Right renal pelvis (tissue), 4 donors: ENCODE measurements at places on chromosomes 7 and 10. TPM values are rescaled to one million over a fixed set of nuclear protein-coding genes. Genes with fewer than 3 reads are reported as not detected.

The FXYD4 gene
- not detected for polyA plus RNA-seq

The H2BK1 gene
- not detected for polyA plus RNA-seq

The METTL2B gene
- polyA plus RNA-seq = 28.4 TPM

The TBC1D12 gene
- 23.6 TPM for polyA plus RNA-seq

DNA sequence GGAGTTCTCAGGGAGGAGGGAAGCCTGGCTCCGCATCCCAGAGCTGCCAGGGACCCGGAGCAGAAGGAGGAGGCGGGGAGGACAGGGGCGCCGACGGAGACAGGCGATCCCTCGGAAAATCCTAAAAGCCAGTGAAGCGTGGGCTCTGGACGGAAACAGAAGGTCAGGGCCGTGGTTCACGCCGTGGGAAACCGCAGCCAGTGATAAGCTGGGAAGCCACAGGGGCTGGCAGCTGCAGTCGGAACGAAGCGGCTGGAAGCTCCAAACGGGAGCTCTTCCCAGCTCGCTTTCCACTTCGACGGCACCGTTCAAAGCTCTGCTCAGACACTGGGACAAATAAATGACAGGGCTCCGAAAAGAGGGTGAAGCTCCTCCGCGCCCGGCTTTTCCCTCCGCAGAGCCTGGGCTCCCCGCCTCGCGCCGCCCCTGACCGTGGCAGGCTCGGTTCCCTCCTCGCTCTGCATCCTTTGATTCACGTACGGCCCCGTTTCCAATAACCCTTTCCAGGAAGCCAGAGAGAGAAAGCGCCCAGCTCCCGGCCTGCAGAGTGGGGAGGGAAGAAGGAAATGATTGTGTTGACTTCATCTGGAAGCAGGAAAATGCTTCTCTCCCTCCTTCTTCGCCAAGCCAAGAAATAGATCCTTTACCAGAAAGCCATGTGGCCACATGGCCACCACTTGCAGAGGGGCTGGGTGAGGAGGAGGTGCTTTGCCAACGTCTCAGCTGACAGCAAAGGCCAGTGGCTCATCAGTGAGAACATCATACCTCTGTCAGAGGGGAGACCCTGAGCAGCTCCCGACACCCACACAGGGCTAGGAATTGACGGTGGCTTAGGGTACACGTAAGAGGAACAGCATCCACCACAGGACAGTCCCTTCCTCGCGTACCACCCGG is 57.4 kb downstream of the ADRB1 start:
- DNase-seq = peak; percentile 18

GRCh38 chr10:23522345-23522744 is 83.5 kb downstream of the OTUD1 start:
- no peak for DNase-seq

DNA sequence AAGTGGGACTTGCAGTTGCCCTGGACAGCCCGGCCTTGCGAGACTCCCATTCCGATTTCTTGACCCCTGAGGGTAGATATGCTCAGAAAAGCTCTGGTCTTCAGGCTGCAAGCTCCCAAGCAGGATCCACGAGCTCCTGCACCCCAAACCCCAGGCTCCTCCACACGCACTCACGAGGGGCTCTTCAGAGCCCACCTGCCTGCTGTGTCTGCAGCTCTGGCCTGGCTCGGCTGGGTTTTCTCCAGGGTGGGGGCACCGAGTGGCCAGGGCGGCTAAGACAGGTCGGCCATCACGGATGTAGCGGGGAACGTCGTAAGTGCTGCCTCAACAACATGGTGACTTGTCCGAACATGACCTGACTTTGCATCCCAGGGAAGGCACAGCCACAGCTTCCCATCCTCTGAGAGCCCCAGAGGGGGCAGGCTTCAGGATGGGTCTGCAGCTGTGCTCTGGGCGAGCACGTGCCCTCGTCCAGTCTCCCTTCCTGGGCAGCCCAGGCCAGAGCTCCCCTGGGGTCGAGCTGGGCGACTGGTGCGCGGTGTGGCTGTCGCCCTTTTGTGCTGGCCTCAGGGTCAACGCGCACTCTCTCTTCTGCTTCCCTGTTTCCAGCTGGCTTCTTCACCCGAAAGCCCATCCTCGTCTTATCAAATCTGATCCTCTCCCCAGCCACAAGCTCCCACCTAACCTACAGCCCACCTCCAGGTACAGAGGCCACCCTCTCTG is 415.3 kb downstream of the DNAJB6 start:
- no peak for DNase-seq
